ENCODE measurements at places on chromosomes 4 and X.
A peak's percentile ranks its signal among the peaks of the same experiment; 100 is the strongest.

GRCh38 chr4:39394706-39395105 is 12.0 kb upstream of the KLB start:
- no peak for DNase-seq

DNA sequence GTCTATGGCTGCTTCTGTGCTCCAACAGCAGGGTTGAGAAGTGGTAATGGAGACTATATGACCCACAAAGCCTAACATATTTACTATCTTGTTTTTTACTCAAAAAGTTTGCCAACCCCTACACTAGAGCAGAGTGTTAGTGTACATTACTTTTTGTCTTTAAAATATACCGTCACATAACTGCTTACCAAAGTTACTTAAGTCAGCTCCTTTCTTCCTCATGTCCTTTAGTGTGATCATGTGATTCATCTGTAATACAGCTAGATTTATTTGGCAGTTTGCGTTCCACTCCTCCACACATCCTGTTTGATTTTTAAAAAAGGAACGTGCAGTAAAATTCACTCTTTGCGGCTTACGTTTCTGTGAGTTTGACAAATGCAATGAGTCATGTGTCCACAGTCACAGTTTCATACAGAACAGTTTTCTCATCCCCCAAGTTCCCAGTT is 162.4 kb upstream of the GPRIN3 start:
- no peak for DNase-seq

GRCh38 chr4:139286186-139286698 is 6.2 kb upstream of the MGARP start:
- no peak for DNase-seq

DNA sequence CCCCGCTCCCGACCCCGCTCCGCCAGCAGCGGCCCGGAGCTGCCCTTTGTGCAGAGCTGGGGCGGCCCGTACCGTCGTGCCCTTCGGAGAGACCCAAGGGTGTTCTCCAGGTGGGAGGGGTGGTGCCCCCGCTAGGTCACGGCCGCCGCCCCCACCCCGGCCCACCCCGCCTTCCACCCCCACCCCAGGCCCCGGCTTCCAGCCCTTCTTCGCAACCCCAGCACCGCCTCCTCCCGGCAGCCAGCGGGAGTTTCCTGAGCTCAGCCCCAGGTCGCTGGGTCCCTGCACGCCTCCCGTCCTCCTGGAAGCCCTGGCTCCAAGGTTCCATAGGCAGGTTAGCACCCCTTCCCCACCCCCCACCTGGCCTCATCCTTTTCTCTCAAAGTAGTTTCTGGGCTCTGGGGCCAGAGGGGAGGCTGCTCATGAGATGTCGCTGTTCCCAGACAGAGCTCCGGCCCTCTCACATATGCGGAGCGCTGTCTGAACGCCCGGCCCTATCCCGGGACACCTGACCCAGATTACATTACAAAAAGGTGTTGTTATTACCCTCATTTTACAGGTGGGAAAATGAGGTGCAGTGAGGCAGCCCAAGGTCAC is 25.2 kb upstream of the FGFR3 start:
- peak; percentile 59 for DNase-seq

- DNase-seq, result no peak
Observed at GRCh38 chr4:74874753-74875367, 58.1 kb upstream of the PARM1 start.

GRCh38 chrX:96027407-96027806 is 657.2 kb upstream of the DIAPH2 start:
- no peak for DNase-seq

- DNase-seq, result no peak
Observed at GRCh38 chr4:87717276-87718031, 67.4 kb downstream of the DMP1 start.

- DNase-seq, result no peak
Observed at GRCh38 chr4:87680271-87680670, 30.2 kb downstream of the DMP1 start.

DNA sequence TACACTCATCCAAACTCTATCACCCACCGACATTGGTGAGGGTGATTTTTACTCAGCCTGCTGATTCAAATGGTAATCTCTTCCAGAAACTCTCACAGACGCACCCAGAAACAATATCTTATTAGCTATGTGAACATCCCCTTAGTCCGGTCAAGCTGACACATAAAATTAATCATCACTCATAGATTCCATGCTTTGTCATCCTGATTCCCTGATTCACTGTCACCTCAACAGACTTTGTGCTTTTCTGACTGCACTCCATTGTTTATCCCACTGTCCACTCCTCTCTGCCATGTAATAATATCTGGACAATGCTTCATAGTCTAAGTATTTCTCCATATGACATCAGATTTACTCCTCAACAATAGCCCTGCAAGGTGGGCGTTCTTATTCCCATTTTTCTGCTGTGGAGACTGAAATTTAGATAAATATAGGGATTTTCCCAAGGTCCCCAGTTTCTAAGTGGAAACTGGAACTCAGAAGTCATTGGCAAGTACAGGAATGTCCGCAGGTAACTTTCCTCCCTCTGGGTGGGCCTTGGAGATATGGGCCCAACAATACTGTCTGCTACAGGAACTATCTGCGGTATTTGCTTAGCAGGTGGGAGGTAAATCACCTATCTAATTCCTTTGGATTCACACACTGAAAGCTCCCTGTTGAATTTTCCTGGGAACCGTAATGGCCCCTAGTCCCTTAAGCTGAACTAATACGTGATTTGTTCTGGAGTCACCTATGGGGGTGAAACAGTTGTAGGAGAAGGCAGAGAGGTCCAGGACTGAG is 228.6 kb upstream of the BCOR start:
- no peak for DNase-seq

GRCh38 chr4:9979101-9979701 is 42.1 kb downstream of the SLC2A9 start:
- DNase-seq, result no peak

DNA sequence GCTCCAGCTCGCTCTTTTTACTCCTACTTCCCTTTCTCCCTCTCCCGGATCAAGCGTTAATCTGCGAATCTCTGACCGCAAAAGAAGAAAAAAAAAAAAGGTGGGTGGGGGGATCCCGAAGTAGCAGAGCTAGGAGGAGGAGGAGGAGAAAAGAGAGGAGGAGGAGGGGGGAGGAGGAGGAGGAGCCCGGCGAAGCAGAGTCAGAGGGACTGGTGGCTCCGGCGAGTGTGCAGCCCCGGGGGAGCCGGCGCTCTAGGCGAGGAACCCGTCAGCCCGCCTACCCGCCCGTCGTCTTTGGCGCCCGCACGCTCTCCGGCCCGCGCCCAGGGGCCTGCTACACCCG is at the start of gene NHSL2:
TSS of gene NHSL2 (plus strand) at position 203 of the 343 bp plus-strand sequence.
- DNase-seq, result peak; percentile 39

DNA sequence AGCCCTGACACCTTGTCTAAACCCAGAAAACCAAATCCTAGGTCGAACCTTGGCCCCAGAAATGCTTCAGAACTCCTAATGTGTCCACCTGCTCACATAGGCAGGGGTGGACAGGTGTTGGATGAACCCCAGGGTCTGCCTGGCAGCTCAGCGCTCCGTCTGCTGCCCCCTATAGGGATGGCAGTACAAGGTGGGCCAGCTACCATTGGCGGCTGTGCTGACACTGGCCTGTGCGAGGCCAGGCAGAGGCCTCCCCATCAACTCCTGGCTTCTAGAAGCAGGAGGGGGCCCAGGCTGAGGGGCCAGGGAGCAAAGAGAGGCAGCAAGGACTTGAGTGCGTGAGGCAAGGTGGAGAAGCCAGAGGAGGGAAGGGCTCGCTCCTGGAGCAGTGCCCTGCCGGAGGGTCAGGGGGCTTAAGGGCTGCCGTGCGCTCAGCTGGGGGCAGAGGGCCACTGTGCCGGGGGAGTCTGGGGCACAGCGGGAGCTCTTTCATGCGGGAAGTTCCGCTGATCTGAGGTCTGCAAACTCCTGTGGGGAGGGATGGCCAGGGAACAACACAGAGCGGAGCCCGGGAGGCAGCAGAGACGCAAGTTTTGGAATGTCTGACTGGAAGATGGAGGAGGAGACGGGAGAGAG is 20.6 kb downstream of the CCNQ start:
- no peak for DNase-seq

GRCh38 chr4:61580721-61581377 is 380.7 kb downstream of the ADGRL3 start:
- no peak for DNase-seq

GRCh38 chr4:159719531-159719930 is 616.7 kb downstream of the RAPGEF2 start:
- no peak for DNase-seq

DNA sequence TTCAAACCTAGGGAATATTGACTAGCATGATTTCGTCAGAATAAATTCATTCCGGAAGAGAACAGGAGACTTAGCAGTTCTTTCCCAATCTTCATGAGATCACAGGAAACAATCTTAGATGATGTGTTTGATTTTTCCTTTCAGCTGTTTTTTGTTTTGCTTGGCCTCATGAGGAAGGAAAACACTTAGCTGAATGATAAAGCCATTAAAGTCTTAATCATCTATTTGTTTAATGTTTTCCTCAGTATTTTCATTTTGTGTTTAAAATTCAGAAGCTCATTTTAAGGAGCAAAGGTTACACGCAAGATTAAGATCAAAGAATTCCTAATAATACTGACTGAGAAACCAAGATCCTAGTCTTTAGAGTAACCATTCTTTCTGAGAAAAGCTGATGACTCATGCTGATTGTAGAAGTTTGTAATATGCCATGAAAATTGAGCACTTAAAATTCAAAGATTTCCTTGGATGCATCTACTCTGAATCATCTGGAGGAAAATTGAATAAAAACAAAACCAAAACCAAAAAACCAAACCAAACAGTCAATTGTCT is 15.4 kb upstream of the TBC1D19 start:
- no peak for DNase-seq

DNA sequence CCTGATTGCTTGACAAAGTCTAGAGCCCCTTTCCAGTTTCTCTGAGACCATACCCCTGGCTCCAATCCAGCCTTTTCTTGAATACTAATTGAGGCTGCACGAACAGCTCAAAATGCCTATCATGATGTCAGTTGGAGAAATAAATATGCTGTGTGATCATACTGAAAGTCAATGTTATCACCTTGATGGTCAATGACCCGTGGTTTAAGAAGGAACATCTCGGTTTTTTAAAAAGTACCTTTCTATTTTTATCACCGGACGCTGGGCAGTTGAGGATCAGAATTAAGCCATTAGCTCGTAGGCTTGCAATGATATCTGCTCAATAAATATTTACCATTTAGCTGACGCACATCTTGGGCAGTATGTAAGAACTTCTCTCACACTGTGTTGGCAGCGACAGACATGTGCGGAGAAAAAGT is 852 bp upstream of the WDR44 start:
- DNase-seq, result no peak

GRCh38 chr4:155705664-155706063 is 39.0 kb downstream of the GUCY1A1 start:
- no peak for DNase-seq

GRCh38 chr4:185227131-185227551 is 17.7 kb downstream of the SNX25 start:
- no peak for DNase-seq

DNA sequence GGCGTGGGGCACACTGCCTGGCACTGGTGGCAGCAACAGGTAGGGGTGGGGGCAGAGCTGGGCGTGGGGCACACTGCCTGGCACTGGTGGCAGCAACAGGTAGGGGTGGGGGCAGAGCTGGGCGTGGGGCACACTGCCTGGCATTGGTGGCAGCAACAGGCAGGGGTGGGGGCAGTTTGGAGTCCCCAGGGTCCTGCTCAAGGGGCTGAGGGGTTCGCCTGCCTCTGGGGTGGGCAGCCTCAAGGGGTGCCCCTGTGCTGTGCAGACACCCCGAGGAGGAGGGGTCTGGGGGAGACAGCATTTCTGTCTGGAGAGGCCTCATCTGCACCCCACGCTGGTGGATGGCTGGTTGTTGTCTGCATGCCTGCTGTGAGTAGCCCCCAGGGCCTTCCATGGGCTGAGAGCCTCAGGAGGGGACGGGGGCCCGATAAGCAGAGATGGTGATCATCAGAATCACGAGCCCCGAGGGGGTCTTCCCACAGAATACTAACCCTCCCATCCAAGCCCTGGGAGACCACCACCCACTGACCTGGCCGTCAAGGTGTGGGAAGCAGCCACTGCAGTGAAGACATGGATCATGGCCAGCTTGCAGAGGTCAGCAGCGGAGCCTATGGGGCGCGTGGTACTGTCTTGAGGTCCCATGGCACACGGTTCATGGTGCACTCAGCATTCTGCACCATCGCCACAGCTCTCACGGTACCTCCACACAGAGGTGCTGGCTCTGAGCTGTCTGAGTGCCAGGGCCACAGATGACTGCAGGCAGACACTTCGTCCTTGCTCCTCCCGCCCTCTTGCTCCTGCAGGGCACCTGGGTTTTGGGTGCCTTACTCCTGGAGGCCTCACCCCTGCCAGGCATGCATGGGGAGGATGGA is 21.5 kb downstream of the NAT8L start:
- DNase-seq, result no peak

GRCh38 chrX:155009994-155010472 is 12.5 kb downstream of the F8 start:
- DNase-seq, result no peak

GRCh38 chr4:112144546-112145325 is 518 bp upstream of the FAM241A start:
- DNase-seq, result peak; percentile 49
